Adipocyte (in vitro differentiated cells): ENCODE measurements at places on chromosomes 4 and X.
A peak's percentile ranks its signal among the peaks of the same experiment; 100 is the strongest.

GRCh38 chrX:43175434-43175833 lies 397.5 kb upstream of the PPP1R2C start:
- no peak for DNase-seq

- no peak for DNase-seq
Observed at GRCh38 chr4:165588534-165589315, 209.9 kb downstream of the CPE start.

DNA sequence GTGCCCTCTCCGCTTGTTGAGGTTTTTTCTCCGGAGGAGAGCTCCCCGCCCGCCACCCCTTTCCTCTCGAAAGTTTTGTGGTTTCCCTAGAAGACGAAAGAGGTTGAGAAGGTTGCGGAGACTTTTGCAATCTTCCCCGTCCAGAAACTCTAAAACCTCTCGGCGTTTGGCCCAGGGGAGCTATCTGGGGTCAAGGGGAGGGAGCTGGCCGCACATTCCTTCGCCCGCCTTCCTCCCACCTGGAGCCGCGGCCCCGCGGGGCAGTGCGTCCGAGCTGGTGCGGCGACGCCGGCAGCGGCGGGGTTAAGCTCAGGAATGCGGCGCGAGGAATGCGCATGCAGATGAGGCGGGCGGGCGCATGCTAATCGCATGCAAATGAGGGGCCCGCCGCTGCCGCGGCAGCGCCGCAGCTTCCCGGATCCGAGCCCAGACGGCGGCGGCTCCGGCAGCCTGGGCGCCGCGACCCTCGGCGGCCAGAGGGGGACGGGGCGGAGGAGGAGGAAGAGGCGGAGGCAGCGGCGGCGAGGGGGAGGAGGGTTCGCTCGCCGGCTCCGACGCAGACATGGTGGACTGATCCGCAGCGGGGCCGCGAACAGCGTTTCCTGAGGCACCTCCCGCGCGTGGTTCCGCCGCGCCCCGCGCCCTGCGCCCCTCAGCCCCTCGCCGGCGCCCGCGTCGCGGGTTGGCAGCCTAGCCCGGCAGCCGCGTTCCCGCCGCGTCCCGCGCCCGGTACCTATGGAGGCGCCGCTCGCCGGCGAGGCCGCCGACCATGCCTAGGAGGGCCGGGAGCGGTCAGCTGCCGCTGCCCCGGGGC lies at the start of gene WWC2:
WWC2 (plus strand) TSS at position 535 of the 814 bp plus-strand sequence; CDS start at position 770, 235 bp downstream.
- peak; percentile 95 for DNase-seq

- DNase-seq: no peak
Observed at GRCh38 chr4:141684785-141685184, 48.4 kb downstream of the IL15 start.
